ENCODE measurements at places on chromosomes 2 and 18. TPM values are rescaled to one million over a fixed set of nuclear protein-coding genes. Genes with fewer than 3 reads are reported as not detected.

The TEKT4 gene
- not detected for total RNA-seq

The CKAP2L gene
- 1.1 TPM for total RNA-seq

The ST8SIA3 gene
- total RNA-seq: 0.05 TPM

The TNS1 gene
- 42.1 TPM for total RNA-seq

The STRN gene
- total RNA-seq: 11.1 TPM

The SETBP1 gene
- 40.7 TPM for total RNA-seq
